ENCODE measurements at places on chromosomes 2 and 18.

GRCh38 chr2:141331127-141331526, 799.7 kb downstream of the LRP1B start:
- no peak for DNase-seq

DNA sequence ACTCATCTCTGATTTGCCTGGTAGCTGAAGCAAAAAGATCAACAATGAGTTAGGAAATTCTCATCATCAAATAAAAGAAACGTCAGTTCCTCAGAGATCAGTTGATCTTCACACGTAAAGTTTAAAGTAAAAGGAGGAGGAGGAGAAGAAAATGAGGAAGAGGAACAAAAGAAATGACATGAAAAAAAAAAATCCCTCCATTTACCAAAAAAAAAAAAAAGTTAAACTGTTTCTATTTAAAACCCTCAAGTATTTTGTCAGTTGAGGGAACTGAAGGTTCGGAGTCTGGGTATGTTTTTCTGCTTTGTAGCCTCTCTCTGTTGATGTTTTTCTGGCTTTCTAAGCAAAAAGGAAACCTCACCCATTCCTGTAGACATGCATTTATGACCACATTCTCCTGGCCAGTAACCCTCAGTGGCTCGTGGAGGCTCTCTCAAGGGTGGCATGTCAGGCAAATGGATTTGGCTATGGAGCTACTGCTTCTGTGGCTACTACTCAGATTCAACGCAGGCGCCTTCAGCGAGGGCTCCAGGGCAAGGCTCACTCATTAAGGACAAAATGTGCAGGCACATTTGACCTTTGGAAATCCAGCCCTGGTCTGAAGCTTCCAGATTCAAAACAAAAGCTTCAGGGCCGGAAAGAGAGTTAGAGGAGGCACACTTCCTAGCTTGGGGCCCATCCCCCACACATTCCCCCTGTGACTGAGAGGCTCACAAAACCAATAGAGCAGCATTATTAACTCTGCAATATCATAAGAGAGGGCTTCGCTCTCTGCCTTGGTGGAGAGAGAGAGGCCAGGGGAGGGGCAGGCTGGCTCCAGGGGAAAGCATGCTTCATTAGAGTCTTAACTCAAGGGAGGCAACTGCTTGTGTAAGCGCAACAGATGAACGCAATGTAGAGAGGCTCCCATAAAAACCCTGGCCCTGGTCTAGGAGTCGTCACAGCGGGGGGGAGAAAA, 22.3 kb downstream of the KLF7 start:
- DNase-seq, result no peak

GRCh38 chr2:38911191-38911590, 21.5 kb downstream of the ARHGEF33 start:
- DNase-seq, result no peak

DNA sequence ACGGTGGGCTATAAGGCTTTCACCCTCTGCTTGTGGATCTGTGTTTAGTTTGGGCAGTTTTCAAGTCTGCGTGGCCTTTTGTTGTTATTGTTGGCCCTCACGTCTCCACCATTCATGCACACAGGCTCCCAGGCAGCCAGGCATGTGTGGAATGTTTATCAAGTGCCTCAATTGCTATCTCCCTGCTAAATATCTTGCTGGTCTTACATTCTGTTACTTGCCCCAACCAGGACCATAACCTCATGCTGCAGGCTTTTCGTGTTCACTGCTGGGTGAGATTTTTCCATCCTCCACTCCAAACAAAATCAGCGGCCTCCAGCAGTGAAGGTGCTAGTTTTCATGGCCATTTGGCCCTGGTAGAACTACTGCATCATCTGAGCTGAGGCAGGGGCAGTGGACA, 63.0 kb upstream of the DSC1 start:
- no peak for DNase-seq

GRCh38 chr18:78622907-78623541, 356.6 kb upstream of the SALL3 start:
- no peak for DNase-seq

- DNase-seq, result no peak
Measured at GRCh38 chr2:214651451-214651850, 158.0 kb downstream of the BARD1 start.

- no peak for DNase-seq
Measured at GRCh38 chr2:32777714-32778113, 149.9 kb downstream of the TTC27 start.
